Right ventricle myocardium superior (tissue), 1 donor: ENCODE measurements at places on chromosomes 12 and 14.
A peak's percentile ranks its signal among the peaks of the same experiment; 100 is the strongest.

DNA sequence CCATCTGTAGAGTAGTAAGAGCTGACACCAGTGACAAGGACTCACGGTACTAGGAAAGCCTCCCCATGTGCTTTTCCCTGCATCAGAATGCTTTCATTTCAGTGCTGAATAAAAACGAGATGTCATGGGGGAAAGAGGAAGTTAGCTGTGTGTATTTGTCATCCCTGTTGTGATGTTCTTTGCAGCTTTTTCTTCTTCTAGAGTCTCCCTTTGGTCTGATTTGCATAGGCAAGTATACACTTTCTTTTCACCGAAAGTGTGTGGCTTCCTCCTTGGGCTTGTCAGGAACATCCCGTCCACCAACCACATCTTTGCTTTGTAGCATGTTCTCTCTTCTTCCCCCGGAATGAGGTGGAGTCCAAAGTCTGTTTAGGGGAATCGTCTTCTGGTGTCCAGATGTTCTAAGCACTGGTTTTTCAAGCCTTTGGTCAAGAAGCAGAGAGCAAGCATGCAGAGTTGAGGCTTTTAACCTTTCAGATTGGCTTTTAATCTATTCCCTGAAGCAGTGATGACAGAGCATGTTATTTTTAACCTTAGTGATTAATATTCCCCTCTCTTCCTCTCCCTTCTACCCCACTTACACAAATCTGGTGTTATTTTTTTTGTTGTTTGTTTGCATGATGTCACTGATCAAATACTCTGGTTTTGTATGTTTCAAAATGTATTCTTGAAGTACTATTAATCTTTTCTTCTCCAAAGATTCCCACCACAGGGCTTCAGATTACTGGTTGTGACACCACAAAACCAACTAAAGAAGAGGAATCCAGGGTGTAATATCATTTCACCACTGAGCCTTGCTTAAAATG, 163.4 kb downstream of the SAMD4A start:
- DNase-seq, result no peak

- no peak for DNase-seq
Observed at GRCh38 chr14:34232790-34233189, 229.2 kb downstream of the SPTSSA start.

DNA sequence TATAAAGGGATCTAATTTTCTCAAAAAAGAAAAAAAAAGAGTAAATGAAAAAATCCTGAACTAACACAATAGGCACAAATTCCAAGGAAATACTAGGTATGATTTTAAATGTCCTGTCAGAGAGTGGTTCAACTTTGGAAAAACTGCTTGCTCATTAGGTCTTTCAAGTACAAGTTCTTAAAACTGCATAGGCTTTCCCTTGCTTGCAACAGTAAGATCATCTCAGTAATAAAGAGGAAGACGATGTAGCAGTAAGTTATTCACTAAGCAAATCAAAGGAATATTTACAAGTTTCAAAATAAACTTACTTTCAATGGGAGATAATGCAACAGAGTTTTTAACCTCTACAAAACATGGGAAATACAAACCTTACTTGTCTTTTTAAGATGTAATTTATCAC, 21.6 kb downstream of the CORO1C start:
- no peak for DNase-seq

GRCh38 chr12:124699909-124700308, 132.5 kb upstream of the NCOR2 start:
- peak; percentile 68 for DNase-seq

DNA sequence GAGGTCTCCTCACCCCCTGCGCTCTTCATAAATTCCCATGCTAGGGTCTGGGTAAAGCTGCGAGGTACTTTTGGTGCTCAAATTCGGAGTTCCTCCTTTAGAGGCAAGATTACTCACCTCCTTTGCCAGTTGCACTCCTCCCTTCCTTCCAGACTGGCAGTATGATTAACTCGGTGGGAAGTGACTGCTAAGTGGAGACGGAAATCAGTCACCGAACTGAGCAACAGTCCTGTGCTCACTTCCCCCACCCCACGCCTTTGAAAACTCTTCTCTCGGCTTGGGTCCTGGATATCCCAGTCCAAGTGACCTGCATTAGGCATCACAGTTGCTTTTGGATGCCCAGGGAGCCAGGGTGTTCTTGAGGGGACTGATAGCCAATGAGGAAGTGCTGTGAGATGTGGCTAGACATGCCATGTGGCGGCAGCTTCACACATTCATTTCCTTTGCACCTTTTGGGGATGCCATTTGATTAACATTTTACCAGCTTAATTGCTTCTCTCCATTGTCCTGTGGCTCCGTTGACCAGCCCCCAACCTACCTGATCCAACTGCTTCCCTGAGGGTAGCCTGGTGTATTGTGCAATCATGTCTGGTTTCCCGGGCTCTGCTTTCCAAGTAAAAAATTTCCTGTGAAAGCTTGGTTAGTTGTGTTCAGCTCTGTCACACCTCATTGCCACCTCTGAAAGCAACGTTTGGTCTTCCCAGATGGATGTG, 840 bp downstream of the PNP start:
- DNase-seq, result no peak

GRCh38 chr12:7557227-7557626, 53.6 kb upstream of the CD163 start:
- no peak for DNase-seq

- no peak for DNase-seq
Observed at GRCh38 chr14:99383472-99384449, 96.9 kb downstream of the SETD3 start.

- no peak for DNase-seq
Observed at GRCh38 chr12:93247313-93247991, 130.3 kb upstream of the NUDT4 start.

DNA sequence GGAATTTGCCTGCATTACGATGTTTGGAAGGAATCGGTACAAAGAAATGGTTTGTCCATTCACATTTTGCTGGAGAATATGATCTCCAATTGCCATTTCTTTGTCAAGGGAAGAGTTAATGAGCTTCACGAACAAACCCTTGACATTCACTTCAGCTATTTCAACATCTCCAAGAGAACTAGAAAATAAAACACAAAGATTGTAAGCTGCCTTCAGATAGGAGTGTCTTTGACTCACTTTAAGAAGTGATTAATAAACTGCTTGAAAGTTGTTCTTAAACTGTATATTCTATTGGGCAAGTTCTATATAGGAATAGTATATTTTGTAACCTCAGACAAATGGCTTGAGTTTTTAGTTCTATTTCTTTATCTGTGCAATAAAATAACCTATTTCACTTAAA, 26.3 kb downstream of the LMNTD1 start:
- no peak for DNase-seq

GRCh38 chr12:111276146-111276545, 92.7 kb downstream of the PHETA1 start:
- no peak for DNase-seq

DNA sequence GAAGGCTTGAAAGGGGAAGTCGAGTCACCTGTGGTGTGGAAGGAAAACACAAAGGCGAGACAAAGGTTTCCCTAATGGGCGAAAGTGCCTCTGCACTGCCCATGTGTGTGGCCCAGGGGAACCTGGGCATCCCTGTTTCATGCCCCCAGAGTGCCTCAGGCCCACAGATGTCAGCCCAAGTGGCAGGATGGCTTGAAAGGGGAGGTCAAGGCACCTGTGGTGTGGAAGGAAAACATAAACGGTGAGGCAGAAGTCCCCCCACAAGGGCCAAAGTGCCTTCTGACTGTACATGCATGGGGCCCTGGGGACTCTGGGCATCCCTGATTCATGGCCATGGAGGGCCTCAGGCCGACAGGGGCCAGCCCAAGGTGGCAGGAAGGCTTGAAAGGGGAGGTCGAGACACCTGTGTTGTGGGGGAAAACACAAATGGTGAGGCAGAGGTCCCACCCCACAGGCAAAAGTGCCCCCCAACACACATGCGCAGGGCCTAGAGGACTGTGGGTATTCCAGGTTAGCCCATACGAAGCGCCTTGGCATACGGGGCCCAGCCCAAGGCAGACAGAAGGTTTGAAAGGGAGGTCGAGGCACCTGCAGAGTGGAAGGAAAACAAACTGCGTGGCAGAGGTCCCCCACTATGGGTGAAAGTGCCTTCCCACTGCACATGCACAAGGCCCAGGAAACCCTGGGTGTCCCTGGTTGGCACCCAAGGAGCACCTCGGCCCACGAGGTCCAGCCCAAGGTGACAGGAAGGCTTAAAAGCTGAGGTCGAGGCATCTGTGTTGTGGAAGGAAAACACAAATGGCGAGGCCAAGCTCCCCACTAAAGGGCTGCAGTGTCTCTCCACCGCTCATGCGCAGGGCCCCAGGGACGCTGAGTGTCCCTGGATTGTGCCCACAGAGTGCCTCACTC, 382.3 kb downstream of the ALG10 start:
- peak; percentile 14 for DNase-seq

GRCh38 chr12:71691504-71692129, 5.7 kb downstream of the TMEM19 start:
- no peak for DNase-seq

DNA sequence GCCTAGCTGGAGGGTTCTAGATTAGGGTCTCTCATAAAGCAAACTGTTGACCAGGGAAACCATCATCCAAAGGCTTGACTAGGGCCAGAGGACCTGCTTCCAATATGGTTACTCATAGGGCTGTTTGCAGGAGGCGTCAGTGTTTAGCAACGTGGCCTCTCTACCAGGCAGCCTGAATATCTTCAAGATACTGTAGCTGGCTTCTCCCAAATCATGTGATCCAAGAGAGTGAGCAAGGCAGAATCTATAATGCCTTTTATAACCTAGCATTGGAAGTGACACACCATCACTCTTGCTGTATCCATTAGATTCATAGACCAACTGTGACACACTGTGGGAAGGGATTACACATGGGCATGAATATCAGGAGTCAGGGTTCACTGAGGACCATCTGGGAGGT, 17.3 kb downstream of the TPH2 start:
- no peak for DNase-seq

DNA sequence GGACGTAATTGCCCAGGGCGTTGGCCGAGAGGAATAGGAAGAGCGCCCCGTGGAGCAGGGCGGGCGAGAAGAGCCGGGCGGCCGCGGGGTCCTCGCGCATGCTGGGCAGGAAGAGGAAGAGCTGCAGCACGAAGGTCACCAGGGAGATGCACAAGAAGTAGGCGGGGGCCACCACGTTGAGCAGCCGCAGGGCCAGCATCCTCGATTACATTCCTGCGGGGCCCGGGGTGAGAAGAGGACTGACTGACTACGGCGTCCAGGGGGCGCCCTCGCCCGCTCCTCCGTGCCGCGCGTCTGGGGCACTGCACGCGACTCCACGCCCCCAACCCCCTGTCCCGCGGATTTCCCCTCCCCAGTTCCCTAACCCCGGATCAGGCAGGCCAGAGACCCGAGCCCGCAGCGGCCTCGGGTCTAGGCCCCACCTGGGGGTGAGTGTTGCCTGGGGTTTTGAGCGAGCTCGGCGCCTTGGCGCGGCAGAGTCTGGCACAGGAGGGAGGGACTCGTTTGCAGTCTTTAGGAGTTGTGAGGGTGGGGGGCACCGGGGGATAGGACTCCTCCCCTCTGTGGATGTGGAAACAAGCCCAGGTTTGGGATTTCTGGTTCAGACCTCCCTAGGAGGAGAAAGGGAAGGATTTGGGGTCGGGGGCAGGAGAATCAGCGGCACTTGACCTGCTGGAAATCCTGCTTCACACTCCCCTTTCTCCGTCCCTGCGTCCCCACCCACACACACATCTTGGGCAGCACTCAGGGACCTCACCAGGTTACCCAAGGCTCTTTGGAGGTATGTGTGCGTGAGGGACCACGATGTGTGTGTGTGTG, 1.8 kb downstream of the ZDHHC22 start:
- DNase-seq, result no peak

- no peak for DNase-seq
Observed at GRCh38 chr12:43807386-43807785, 1.3 kb upstream of the TWF1 start.

GRCh38 chr12:92634202-92634601, 68.6 kb upstream of the PLEKHG7 start:
- no peak for DNase-seq

DNA sequence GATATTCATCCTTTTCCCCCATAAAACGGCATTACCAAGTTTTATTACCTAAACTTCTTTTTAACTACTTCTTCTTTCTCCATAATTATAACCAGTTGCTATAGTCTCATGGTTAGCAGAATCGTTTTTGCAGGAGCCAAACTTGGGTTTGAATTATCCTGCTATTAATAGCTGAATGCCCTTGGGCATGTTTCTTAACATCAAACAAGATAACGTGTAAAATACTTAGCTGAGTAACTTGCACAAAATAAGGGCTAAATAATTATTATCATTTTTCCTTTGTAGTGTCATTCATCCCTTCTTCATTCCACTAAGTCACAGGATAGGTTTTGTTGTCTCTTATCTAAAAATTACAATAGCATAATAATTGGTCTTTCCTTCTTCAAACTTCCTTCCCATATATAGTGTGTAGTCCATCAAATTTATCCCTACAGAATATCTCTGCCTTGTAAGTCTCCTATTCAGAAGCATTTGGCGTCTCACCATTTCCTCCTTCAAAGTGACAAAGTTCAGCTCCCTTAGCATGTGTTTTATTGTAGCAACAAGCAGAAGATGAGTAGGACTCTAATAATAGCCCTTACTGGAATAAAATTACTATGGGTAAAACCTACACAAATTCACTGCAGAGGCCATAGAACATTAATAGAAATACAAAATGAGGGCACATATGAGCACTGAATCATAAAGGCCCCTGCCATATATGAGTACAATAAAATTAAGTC, 63.8 kb downstream of the FAR2 start:
- DNase-seq, result no peak

- no peak for DNase-seq
Observed at GRCh38 chr14:93113678-93114067, 2.1 kb downstream of the ITPK1 start.

- no peak for DNase-seq
Observed at GRCh38 chr12:87254381-87255030, 774.7 kb downstream of the C12orf50 start.

- peak; percentile 50 for DNase-seq
Observed at GRCh38 chr12:42588524-42589464, 752 bp downstream of the PRICKLE1 start.

DNA sequence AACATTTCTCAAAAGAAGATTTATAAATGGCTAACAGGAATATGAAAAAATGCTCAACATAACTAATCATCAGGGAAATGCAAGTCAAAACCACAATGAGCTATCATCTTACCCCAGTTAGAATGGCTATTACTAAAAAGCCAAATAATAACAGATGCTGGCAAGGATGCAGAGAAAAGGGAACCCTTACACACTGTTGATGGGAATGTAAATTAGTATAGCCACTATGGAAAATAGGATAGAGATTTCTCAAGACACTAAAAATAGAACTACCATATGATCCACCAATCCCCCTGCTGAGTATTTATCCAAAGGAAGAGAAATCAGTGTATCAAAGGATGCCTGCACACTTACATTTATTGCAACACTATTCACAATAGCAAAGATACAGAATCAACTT, 58.3 kb downstream of the GUCY2C start:
- no peak for DNase-seq
